Body of pancreas (tissue), 4 donors: ENCODE measurements at places on chromosomes 11 and 22. TPM values are rescaled to one million over a fixed set of nuclear protein-coding genes. Genes with fewer than 3 reads are reported as not detected.

GRCh38 chr22:46575911-46576555 is 38.6 kb upstream of the CELSR1 start:
- no peak for DNase-seq

DNA sequence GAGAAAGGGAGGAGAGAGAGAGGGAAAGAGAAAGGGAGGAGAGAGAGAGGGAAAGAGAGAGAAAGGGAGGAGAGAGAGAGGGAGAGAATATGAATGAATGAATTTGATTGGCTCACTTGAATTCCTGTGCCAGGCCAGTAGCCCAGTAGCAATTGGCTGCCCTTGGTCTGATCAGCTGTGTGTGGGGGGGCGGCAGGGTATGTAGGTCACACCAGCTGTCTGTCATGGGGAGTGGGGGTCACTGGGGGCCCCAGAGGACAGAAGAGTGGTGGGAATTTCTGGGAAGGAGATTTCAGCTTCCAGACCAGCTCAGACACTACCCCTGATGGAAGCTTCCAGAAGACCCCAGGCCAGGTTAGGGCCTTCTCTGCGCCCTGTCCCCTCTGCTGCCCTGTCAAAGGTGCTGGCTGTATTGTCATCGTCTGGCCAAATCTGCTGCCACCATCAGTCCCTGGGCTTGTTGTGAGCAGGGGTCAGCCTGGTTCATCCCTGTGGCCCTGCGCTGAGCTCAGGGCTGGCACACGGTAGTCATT is 21.1 kb downstream of the MPPED1 start:
- DNase-seq, result no peak

DNA sequence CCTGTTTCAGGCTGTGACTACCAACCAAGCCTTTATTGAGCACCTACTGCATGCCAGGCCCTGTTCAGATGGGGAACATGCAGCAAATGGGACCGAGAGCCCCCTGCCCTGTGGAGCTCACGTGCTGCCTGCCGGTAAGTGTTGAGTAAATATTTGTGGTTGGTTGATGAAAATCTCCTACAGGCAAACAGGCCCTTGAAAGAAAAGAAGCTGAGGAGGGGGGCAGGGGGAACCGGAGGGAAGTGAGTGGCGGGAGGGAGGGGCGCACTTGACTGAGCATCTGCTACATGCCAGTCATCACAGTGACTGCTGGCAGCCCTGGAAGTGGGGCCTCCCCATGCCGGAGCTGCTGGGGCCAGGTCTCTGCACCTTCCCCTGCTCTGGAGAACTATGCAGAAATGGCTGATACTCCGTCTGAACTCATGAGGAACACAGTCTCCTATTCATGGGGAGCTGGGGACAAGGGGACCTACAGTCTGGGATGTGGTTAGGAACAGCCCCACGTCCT is 34.2 kb downstream of the MACROD1 start:
- no peak for DNase-seq

- DNase-seq, result no peak
Observed at GRCh38 chr11:76287227-76287626, 80.9 kb upstream of the WNT11 start.

DNA sequence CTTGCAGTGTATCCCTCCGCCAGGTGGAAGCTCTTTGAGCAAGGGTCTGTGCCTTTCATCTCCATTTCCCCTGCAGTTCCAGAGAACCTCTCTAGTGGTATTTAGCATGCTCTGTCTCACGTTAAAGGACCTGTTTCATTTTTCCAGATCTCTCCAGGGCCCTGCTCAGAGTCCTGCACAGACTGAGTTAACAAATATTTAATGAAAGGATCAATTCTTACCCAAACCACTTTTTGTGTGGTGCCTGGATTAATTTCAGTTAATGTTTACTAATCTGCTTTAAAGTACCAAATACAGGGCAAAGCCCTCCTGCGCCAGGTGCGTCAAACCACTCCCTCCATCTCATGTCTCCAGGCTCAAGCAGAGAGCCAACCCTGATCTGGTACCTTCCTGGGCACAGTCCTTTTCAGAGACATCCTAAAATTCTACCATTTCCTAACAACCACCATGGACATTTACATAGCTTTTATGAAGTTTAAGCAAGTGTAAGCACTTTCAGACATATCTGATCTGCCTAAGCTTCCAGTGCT is 18.7 kb upstream of the ACER3 start:
- no peak for DNase-seq

GRCh38 chr11:76787911-76788596 is 4.9 kb downstream of the TSKU start:
- no peak for DNase-seq

DNA sequence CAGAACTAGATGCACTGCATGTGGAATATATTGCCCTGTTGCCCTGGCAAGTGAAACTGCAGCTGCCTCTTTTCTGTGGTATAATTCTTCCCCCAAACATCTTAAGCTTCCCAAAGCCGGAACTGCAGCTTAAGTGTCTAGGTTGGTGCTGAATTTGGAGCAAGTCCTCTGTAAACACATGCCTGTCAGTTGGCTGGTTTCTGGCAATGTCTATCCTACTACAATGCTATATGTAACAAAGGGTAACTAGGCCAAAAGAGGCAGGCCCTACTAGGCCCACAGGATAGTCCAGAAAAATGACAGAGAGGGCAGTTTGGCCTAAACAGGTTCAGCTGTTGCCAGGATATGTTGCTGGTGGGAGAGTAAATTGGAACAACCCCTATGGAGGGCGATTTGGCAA is 27.9 kb downstream of the ASCC2 start:
- DNase-seq, result no peak

GRCh38 chr22:49812838-49813237 is 14.8 kb downstream of the BRD1 start:
- no peak for DNase-seq

DNA sequence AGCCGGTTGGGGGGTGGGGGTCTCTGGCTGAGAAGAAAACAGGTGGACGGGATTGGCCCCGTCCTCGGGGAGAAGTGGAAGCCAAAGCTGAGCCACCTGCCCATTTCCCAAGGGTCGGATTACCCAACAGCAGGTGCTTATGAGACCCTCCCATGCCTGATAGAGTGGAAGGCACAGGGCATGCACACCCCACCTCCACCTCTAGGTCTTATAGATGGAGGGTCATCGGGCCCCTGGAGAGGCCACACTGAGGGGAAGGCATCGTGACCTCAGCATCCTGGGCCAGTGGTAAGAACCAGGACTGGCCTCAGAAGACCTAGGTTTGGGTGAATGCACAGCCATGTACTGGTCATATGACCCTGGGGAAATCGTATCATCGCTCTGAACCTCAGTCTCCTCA is 85.9 kb downstream of the BUD13 start:
- no peak for DNase-seq

DNA sequence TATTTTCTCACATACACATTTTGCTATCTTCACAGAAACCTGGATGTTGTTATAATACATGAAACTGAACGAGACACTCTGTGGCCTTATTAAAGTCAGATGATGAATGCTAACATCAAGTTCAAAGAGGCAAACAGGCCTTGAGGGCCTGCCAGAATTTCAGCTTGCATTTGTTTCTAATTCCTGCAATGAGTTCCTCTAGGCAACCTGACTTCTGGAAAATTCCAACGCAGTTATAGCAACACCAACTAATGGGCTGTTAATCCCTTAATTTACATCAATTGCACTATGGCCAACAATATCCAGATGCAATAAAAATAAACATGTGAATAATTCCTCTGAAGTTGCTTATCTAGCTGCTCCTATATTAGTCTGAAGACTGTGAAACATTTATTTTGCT is 19.1 kb downstream of the PAX6 start:
- DNase-seq, result no peak

DNA sequence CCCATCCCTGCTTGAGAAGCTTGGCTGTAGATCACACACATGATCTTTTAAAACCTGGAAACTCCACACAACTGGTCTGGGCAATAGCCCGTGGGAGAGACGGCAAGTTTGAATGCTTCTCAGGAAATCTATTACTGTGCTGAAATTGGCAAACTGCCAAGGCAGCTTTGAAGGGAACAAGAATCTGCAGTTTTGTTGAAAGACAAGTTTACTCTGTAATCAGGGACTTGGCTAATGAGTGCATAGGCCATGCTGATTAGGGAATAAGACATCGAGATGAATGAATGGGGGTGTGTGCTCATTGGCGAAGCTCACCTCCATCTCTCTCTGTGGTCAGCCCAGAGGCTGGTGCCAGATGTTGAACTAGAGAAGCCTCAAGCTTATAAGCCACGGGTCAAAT is 218.8 kb downstream of the HIPK3 start:
- peak; percentile 45 for DNase-seq

DNA sequence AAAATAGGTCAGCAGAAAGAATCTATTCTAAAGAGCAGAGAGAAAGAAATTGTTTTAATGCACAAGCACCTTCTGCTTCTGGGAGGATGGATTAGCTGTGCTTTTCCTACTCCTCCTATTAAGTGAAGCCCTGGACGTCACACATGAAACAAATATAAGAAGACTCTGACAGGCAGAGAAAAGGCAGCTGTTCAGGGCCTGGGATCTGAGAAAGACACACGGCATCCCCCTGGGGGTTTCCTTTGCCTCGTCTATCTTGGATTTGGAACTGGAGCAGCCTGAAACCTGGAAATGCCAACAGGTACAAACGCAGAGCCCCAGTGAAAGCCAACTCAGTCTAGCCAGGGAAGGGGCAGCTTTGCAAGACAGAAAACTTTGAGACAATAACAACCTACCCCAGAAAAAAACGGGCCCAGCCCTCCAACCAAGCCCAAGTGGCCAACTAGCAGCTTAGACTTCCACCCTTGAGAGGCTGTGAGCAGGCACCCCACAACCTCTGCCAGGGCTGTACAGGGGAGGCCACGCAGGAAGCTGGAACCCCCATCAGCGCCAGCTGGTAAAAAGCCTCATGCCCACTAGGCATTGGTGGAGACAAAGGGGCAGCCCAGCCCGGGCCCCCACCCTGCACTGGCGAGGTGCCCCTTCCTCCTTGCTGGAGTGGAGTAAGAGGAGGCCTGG is 7.3 kb downstream of the CERK start:
- no peak for DNase-seq

GRCh38 chr11:79415411-79415810 is 25.4 kb downstream of the TENM4 start:
- no peak for DNase-seq

- DNase-seq, result peak; percentile 30
Observed at GRCh38 chr11:28701760-28702449, 593.7 kb downstream of the METTL15 start.

DNA sequence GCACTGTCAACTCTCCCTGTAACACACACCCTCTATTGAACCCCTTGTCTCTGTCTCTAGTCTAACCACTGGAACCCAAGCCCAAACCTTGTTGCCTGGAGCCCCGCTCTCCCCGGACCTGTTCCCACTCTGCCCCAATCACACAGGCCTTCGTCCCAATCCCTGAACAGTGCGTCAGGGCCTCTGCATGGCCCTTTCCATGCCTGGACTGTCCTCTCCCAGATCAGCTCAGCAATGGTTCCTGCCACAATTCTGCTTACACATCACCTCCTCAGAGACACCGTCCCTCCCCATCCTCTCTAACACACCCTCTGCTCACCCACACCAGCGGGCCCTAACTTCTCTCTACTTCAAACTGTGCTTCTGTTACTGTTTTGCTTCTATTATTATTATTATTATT is 1.5 kb downstream of the TREH start:
- no peak for DNase-seq

- DNase-seq, result no peak
Observed at GRCh38 chr11:78759071-78759470, 184.4 kb upstream of the NARS2 start.

DNA sequence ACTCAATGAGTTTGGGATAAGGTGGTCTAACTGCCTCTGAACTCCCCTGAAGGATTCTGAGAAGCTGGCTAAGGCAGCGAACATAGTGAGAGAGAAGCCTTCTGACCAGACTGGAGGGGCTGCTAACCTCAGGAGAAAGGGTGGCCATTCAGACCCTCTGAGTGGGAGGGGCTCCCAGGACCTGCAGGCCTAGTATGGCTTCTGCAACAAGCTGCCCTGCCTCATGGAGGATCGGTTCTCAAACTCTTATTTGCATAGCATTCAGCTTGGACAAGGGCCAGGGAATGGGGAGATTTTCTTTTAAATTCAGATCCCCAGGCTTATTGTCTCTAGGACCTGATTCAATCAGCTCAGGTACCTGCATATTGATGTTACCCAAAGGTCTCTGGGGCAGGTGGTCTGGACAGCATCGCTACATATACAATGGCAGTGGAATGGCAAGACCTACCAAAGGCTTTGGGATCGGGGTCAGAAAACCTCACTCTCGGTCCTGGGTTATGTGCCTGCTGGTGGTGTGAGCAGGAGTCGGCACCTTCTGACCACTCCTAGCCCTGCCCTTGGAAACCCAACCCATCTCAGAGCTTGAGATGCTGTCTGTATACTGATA is 599.1 kb downstream of the BRD1 start:
- DNase-seq, result no peak

DNA sequence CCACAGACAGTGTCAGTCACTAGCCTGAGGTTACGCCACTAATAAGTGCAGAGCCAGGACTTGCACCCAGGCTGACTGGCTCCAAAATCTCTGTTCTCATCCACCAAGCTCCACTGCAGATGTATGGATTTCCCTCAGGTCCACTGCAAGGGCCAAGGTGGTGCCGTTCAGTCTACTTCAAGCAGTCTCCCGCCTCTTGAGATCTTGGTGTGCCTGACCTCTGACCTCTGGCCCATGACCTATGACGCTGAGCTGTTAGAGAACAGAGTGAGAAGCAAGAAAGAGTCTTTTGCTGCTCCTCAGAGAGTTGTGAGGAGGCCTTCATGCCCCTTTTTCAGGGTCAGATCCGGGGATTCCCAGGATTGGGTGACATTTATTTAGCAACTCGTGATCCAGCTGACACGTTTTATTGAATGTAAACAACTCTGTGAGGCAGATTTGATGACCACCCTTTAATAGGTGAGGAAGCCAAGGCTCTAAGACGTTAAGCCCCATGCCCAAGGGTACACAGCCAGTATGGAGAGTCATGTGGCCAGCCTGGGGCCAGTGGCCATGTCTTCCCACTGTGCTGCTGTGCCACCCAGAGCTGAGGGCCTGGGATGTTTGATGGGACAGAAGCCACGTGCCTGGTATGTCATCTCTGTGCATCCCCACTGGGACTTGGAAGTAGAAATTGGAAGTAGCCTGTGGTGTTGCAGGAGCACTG is 25.2 kb downstream of the DCPS start:
- no peak for DNase-seq

Gene NAA40
- total RNA-seq, result 21.8 TPM

Gene CCDC89
- total RNA-seq, result not detected

Gene MS4A4A
- 1.3 TPM for total RNA-seq

Gene CASTOR1
- 4.2 TPM for total RNA-seq

Gene OR4C6
- not detected for total RNA-seq

Gene OR5P2
- total RNA-seq, result not detected

Gene MMP8
- total RNA-seq, result not detected

Gene TENM4
- total RNA-seq, result 6.6 TPM

Gene CNGA4
- not detected for total RNA-seq

Gene ASCL2
- total RNA-seq, result not detected

Gene WT1
- 0.99 TPM for total RNA-seq
